Stimulated activated CD4-positive, alpha-beta T cell treated with anti-CD3 and anti-CD28 coated beads, Interleukin-12 subunit alpha, Interleukin-12 subunit beta, amount 100 ng/mL, for 4 hours (primary cell): ENCODE measurements at places on chromosomes 3 and 15.
A peak's percentile ranks its signal among the peaks of the same experiment; 100 is the strongest.

GRCh38 chr3:197339841-197340520 lies 41.6 kb upstream of the DLG1 start:
- no peak for DNase-seq

GRCh38 chr15:73802431-73803041 lies 49.4 kb upstream of the INSYN1 start:
- no peak for DNase-seq

DNA sequence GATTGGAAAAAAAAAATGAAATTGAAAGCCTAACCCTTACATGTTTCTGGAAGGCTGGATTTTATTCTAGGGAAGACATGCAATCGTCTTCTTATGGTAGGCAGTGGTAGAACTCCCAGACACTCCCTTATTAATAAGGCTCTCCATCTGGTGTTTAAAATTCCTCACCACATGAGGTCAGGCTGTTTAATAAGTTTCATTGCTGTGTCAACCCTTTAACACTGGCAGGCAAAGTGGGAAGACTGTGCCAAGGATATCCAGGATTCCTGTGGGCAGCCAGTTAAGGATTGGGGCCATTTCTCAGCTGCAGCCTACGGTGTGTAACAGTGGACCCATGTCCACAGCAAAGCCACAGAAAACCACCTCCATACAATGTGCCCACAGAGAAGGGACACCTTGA lies 225.5 kb upstream of the CHRM5 start:
- no peak for DNase-seq

- peak; percentile 5 for DNase-seq
Observed at GRCh38 chr3:139797724-139798343, 120.1 kb upstream of the NMNAT3 start.

GRCh38 chr3:105959851-105960250 lies 91.0 kb upstream of the CBLB start:
- no peak for DNase-seq

DNA sequence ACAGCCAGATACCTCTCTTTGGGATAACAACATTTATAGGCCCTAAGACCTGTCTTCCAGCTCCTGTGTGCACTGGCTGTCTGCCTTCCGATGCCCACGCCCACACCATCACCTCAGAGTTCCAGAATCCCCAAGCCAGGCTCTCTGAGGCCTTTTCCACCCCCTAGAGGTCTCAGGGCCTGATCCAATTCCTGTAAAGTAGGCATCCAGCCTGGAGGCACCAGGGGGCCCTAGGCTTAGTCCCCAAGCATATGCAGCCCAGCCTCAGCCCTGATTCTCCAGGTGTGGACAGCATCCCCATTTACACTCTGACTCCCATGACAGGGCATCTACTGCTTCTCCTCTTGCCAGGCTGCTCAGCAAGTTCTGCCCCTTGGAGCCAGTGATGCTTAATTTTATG lies 72.7 kb upstream of the CORO2B start:
- no peak for DNase-seq

DNA sequence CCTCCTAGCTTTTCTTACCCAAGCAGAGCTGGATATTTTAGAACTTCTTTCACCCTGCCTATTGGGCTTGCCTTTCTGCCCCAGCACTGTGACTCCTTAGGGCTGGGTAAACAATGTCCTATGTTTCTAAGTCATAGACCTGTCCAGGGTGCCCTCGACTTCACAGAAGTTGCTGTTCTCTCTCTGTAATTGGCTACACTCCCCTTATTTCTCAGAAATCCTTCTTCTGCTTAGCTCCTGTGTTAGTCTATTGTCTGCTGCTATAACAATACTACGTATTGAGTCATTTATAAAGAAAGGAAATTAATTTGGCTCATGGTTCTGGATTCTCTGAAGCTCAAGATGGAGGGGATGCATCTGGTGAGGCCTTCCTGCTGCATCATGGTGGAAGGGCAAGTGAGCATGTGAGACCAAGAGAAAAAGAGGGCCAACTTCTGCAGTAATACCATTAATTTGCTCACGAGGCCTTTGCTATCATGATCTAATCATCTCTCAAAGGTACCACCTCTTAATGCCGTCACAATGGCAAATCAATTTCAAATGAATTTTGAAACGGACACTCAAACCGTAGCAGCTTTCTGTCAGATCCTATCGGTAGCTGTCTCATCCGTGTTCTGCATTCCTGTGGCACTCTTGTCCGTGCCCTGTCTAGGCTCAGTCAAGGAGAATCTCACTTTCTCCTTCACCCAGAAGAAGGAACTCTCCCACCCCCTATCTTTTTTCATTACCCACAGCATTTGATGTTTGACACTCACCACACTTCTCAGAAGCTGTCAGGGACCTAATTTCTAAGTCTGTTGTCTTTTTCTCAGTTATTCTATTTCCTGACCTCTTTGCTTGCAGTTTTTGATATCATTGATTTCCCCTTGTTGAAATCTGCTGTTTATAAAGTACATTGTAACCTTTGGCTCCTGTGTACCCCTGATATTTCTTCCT lies 22.3 kb upstream of the GPR171 start:
- no peak for DNase-seq

DNA sequence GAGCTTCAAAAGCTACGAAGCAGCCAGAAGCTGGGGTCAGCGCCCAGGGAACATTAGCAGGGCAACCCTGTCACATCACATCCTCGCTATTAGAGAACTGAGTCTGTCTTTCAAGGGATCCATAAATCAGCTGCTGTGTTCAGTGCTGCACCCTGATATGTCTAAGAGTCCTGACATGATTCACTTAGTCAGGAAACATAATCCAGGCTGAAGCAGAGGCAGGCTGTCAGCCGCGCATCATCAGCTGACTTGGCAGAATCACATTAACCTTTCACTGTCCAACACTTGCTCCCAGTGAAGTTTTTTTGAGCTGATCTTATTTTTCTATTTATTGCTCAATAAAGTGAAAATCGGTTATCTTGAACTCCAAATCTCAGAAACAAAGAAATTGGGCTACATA lies 23.5 kb downstream of the MYH15 start:
- no peak for DNase-seq

DNA sequence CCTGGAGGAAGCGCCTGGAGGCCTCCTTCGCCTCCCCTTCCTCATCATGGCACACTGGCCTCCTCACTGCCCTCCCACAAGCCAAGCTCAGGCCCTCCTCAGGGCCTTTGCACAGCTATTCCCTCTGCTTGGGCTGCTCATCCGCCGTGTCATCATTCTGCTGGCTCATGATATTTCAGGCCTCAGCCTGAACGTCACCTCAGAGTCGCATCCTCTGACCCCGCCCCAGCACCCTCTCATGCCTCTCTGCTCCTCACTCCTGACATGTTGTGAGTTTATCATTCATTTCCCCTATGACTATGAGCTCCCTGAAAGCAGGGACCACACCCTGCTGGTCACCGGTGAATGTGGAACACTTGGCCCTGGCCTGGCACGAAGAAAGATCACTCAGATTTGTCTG lies 20.7 kb upstream of the POC1A start:
- no peak for DNase-seq

DNA sequence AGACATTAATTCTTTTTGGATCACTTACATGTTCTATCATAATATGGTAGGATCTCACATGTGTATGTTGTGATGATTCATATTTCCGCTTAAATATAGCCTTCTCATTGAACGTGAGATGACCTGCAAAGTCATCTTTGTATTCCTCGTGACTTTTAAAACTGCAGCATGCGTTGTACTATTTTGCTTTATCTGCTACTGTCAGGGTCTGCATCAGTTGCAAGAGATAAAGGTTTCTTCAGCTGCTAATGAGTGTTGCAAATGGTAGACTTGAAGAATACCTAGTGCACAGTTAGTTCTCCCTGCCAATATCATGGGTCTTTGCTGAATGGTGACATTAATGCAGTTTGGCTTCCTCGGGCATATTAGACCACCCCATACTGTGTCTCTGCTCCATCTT lies 31.8 kb downstream of the REC114 start:
- DNase-seq: no peak

DNA sequence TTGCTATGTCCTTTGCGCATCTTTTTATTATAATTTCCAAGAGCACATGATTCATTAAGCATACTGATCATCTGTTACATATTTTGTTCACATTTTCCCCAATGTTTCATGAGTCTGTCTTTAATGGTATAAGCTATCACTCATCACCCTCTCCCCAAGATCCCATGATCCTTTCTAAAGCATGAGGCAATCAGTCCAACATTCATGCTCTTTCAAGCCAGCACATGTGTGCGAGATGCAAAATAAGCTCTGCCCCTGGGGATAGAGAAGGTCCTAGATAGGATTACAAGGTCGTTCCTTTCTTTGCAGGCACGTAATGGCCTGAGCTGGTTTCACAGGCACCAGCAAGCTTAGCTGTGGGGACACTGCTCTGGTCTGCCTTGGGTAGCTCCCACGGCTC lies 32.2 kb upstream of the B3GNT5 start:
- DNase-seq: no peak

DNA sequence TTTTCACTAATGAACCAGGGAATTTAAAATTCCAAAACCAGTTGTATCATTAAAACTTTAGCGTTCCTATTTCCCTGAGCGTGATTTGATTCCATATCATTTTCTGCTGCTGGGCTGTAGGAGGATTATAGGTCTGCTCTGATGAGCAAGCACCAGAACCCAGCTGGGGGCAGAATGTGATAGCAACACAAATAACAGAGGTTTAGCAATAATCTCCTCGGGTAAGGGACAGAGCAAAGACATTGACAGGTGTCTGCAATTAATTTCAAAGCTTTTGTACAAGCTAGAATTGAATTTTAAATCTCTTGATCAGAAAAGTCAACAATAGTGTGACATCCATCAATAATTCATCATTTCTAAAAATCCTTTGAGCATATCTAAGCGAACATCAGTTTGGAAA lies 163.4 kb upstream of the RAP2B start:
- DNase-seq: no peak

GRCh38 chr3:32077260-32078084 lies 28.9 kb upstream of the GPD1L start:
- DNase-seq: no peak

DNA sequence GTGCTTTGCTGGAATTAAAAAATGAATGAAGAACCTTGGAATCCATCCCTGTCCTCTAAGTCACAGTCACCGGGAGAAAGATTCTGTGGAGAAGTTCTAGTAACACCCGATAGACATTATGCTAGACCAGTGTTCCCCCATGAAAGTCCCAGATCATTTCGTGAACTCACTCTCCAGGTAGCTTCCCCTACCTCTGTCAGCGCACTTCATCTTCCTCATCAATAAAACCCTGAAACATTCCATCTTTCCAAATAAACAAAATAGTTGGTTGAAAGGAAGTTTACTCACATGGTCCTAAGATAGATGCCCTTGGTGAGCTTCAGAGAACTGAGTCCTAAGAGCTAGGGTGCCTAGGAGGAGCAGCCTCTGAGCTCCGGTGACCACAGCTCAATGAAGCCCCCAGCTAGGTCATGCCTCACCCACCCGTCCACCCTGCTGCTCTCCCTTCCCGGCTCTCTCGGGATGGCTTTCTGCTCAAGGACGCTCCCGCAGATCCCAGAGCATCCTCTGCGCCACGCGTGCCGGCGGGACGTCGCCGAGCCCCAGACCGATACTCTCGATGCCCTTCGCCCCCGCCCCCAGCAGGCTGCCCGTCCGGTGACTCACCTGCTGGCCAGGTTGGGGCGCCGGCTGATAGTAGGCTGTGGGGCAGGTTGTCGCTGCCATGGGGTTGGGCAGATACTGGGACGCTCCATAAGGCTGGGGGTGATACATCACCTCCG lies 776 bp downstream of the VGLL3 start:
- no peak for DNase-seq

- no peak for DNase-seq
Observed at GRCh38 chr15:35437157-35437556, 108.8 kb downstream of the DPH6 start.

DNA sequence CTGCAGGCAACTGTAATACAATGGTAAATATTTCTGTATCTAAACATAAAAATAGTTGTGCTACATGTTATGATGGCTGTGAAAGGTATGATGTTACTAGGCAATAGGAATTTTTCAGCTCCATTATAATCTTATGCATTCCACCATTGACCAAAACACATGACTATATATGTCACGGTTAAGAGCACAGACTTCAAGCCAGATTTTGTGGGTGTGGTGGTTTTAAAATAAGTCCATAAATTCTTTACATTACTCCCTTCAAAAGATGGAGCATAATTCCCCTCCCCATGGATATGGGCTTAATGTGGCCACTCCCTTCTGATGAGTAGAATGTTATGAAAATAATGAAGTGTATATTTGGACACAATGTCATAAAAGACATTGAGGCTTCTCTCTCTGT lies 88.4 kb upstream of the TBC1D5 start:
- DNase-seq: no peak

DNA sequence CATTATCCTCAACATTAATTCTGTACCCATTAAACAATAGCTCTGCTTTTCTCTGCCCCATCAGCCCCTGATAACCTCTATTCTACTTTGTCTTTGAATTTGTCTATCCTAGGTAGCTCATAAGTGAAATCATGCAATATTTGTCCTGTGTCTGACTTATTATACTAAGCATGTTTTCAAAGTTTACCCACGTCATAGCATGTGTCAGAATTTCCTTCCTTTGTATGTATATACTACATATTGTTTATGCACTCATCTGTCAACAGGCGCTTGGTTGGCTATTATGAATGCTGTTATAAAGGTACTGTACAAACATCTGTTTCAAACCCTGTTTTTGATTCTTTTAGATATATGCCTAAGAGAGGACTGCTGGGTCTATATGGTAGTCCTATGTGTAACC lies 18.2 kb downstream of the CSNK1G1 start:
- DNase-seq: no peak

DNA sequence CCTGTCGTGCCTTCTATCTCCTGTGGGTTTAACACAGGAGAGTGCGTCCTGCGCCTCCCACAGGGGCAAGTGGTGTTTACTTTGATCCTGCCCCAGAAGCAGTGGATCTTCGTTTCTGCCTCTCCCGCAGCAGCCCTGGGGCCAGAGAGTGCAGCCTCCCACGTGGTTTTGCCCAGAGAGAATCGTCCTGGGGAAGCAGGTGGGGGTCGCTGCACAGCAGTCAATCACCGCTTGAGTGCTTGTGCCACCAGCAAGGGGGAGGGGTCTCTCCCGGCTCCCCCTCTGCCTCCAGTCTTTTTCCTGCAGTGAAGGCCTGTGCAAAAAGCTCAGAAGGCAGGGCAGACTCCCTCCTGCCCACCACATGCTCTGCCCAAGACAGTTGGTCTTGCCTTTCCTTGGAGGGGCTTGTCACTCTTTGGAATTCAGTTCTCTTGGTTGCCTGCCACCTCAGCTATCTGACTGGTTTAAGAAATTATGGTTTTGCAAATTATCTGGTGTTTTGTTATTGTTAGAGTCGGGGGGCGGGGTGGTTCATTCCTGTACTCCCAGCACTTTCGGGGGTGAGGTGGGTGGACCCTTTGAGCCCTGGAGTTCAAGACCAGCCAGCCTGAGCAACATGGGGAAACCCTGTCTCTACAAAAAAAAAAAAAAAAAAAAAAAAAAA lies 26.9 kb downstream of the STOML1 start:
- DNase-seq: peak; percentile 33

GRCh38 chr3:59388555-59389270 lies 338.9 kb upstream of the CFAP20DC start:
- DNase-seq: no peak

GRCh38 chr3:9008550-9009255 lies 45.4 kb upstream of the RAD18 start:
- no peak for DNase-seq

- peak; percentile 54 for DNase-seq
Observed at GRCh38 chr3:129016356-129016719, 15.2 kb downstream of the EFCC1 start.

- DNase-seq: no peak
Observed at GRCh38 chr3:161199926-161200325, 21.2 kb upstream of the NMD3 start.

GRCh38 chr3:110644203-110644602 lies 427.4 kb upstream of the NECTIN3 start:
- DNase-seq: no peak
